ENCODE measurements at places on chromosomes 4 and X.

DNA sequence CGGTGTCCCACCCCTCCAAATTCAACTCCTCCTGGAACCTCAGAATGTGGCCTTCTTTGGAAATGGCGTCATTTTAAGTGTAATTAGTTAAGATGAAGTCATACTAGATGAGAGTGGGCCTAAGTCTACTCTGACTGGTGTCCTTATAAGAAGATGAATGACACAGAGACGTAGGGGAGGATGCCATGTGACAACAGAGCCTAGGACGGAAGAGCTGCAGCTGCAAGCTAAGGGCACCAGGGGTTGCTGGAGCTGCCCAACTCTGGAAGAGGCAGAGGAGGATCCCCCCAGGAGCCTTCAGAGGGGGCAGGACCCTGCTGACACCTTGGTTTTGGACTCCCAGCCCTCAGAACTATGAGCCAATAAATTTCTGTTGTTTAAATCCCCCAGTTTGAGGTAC lies 115.1 kb downstream of the STK32B start:
- no peak for DNase-seq

DNA sequence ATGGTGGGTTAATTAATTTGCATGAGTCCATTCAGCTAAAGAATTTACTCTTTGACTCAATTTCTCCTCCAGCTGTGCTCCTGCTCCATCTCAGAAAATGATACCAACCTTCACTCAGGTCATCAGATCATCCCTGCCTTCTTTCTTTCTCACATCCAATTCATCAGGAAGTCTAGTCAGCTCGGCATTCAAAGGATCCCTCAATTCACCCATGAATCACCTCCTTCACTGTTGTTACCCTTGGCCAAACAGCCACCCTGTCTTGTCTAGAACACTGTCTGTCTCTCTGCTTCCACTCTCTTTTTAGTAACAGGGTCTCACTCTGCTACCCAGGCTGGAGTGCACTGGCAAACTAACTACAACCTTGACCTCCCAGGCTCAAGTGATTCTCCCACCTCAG lies 337.4 kb upstream of the SFRP2 start:
- DNase-seq, result no peak

DNA sequence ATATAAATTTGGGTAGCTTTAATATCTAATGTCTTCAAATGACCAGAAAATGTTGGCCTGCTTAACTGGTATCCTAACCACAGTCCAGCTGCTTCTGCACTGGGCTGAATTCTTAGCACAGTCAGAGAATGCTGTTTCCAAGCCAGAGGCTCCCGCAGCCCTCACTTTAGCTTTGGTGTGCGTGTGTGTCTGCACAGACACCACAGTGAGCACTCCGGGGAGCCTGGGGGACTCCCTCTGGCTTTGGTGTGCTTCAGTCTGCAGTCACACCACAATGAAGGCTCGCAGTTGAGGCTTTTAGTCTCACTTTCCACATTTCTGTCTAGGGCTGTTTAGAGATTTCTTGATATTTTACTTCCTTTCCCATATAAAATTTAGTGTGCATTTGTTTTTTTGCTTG lies 53.6 kb downstream of the APOO start:
- no peak for DNase-seq

- no peak for DNase-seq
Observed at GRCh38 chr4:138666366-138666765, 349.2 kb upstream of the NOCT start.

DNA sequence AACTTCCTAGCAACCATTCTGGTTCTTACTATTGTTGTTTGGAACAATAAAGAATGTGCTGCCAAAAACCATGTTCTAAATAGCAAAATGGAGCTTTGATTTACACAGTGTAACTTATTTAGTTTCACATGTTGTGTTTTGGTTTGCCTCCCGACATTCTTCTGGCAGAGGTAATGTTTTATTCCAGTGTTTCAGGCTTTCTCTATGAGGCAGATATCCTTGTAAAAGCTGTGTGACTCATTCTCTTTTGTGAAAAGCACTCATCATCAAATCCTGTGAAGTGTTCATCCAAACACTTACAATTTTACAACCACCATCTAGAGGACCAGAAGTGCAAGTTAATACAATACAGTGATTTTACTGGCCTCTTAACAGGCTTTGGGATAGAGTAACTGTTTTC lies 219.0 kb upstream of the GIMD1 start:
- DNase-seq, result no peak

All from GM20000 (cell line).